Stimulated activated CD4-positive, alpha-beta T cell treated with anti-CD3 and anti-CD28 coated beads, Interleukin-15, amount 100 ng/mL, for 1 hour (primary cell): ENCODE measurements at places on chromosomes 11 and 22.

DNA sequence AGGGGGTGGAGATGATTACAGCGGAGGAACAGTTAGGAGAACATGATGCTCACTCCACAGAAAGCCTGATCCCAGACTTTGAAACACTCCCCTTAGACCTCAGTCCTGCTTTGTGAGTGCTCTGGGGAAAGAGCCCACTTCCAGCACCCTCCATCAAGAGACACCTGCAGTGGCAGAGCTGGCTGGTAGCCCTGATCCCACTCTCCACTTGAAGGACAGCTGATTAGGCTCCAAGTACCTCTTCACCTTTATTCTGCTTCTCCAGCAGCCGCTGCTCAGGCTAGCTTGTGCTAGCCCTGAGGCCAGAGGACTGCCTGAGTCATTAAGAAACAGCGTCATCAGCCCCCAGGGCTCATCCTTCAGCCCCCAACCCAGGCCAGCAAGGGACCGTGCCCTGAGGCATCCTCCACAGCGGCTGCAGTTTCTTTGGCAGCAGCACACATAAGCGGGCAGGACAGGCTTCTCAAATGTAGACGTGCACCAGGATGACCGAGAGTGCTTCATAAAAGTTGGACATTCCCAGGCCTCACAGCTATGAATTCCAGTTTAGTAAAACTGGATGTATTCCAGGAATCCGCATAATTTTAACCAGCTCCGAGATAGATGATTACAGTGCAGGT lies 146.0 kb upstream of the TBCEL start:
- DNase-seq: no peak

- DNase-seq: no peak
Measured at GRCh38 chr11:84541731-84542340, 1085.3 kb downstream of the DLG2 start.

DNA sequence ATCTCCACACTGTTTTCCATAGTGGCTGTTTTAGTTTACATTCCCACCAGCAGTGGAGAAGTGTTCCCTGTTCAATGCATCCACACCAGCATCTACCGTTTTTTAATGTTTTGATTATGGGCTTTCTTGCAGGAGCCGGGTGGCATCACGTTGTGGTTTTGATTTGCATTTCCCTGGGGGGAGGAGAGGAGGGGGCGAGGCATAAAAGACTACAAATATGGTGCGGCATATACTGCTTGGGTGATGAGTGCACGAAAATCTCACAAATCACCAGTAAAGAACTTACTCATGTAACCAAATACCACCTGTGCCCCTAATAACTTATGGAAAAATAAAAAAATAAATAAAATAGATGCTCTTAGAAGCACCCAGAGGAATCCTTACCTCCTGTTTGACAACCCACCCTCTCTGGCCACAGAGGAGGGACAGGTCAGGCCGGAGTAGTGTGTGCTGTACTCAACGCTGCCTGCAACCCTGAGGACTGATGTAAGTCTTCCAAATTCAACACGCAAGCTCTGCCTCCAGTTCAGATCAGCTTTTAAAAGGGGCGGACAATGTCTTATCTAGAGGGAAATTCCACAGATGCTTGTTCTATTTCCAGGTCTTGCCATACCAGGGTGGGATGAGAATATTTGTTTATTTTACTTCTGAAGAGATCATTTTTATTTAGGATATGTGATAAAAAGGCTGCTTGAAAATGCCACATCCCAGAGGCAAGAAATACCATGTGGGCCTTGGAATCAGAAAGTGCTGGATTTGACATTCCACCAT lies 329.6 kb upstream of the B3GAT1 start:
- DNase-seq: no peak

- no peak for DNase-seq
Measured at GRCh38 chr11:17720796-17721171, 1.4 kb downstream of the MYOD1 start.

GRCh38 chr22:31206896-31207687 lies 5.0 kb upstream of the LIMK2 start:
- DNase-seq: no peak

DNA sequence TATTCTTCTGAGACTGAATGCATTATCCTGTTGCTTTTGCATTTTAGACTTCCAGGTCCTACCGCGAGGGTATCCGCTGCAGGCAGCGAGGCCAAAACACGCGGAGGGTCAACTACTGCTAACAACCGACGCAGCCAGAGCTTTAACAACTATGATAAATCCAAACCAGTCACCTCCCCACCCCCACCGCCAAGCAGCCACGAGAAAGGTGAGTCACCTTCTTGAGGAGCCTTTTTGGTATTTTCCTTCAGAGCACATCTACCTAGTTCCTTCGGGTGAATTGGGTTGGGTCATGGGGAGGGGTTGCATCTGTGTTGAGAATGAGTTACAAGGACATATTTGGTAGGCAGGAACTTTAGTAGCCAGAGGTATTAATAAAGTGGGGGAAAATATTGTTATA lies 179.8 kb downstream of the NAV2 start:
- no peak for DNase-seq

DNA sequence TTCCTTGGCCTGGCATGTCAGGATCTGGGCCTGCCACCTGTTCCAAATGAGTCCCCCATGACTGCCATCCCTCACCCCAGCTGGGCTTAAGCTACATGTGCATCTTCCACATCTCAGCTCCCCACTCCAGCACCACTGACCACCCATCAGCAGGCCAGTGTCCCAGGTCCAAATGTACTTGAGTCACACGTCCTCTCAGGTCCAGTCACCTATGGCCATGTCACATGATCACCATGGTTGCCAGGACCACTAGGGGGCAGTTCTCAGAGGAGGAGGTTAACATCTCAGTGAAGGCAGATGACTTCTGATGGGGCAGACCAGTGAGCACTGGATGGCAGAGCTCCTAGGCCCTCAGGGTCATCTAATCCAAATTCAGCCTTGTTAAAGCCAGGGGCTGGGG lies 41.9 kb upstream of the WNT11 start:
- no peak for DNase-seq

- DNase-seq: no peak
Measured at GRCh38 chr11:100141201-100141600, 545.9 kb upstream of the ARHGAP42 start.

DNA sequence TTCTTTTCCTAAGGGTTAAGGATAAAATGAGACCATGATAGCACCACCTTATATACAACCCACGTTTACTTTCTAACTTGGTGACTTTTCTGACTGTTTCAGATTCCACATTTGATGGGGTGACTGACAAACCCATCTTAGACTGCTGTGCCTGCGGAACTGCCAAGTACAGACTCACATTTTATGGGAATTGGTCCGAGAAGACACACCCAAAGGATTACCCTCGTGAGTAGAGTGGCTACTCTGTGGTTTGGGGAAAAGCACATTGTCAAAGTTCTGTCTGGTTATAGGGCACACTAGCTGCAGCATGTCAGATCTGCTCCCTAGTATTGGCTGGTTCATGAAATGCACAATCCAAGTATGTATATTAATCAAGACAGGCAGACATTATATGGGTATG lies 117.3 kb downstream of the SPON1 start:
- no peak for DNase-seq
